ENCODE measurements at places on chromosomes 12 and 14. TPM values are rescaled to one million over a fixed set of nuclear protein-coding genes. Genes with fewer than 3 reads are reported as not detected.

GRCh38 chr14:73739174-73739898 lies 25.2 kb upstream of the PNMA1 start:
- H3K27me3 ChIP-seq = no peaks in the 10 kb centered on the region
- DNase-seq = no peak
- H3K4me3 ChIP-seq = no peak overlapping the region

DNA sequence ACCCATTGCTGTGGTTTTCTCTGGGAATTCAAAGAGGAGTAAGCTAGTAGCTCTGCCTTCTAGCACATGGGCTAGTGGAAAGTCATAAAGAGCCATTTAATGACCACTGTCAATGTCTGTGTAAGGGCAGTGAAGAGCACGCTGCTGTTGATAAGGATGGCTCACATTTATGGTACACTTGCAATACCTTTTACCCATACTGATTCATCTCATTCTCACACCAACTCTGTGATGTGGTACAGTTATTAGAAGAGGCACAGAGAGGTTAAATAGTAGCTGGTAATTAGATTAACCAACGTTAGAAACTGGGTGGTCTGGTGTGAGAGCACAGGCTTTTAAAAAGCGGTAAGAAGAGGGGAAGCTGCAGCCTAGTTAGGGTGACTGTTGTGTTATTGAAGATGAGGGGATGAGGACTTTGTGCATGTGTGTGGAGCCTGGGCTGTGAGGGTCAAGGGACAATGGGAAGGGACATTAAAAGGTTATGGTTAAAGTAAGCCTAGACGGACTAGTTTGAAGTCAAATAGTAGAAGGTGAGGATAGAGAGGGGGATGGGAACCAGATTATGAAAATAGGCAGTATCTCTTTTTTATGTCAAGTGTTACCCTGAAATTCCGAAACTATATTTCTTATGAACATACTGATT lies 25.2 kb downstream of the RASSF3 start:
- peaks cover 48% of the 10 kb centered on the region for H3K4me1 ChIP-seq
- peaks cover 54% of the 10 kb centered on the region for H3K36me3 ChIP-seq
- no peaks in the 10 kb centered on the region for H3K27me3 ChIP-seq
- H3K27ac ChIP-seq = no peak overlapping the region

- H3K36me3 ChIP-seq = no peaks in the 10 kb centered on the region
- no peaks in the 10 kb centered on the region for H3K27me3 ChIP-seq
- H3K4me1 ChIP-seq = no peaks in the 10 kb centered on the region
- DNase-seq = no peak
- H3K27ac ChIP-seq = no peak overlapping the region
Measured at GRCh38 chr12:117845271-117845904, 123.4 kb downstream of the KSR2 start.

DNA sequence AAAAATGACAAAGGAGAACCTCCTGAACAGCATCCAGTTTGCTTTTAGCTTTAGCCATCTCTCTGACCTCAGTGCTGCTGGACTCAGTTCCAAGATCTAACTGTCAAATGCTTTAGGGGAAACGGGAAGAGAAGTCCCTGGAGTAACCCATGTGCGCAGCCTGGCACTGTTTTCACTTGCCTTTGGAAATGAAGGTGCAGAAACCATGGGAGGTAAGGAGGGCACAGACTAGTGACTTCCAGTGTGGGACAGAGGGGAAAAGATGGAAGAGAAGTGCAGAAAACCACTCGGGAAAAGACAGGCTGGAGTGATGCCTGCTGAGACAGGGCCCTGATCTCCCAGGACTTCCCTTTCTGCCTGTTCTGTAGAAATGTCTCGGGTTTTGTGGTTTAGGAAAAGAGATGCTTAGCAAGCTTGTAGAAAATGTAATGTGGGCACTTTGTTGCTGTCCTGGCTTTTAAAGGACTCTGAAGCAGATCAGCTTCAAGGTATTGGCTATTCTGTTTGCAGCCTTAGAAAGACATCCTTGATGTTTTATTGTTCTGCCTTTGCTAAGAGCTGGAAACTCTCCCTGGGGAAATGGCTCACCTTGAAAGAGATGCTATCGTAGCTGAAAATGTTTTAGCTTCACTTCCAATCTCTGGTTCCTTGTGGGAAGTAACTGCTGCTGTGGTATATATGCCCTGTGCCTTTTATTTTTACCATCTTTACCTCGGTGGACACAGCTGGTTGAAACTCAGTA lies 124.6 kb upstream of the HIF1A start:
- no peak for DNase-seq
- peaks cover 32% of the 10 kb centered on the region for H3K27me3 ChIP-seq
- no peak overlapping the region for H3K4me3 ChIP-seq
- peaks cover 14% of the 10 kb centered on the region for H3K36me3 ChIP-seq
- H3K27ac ChIP-seq = no peak overlapping the region

The RNASE7 gene
- total RNA-seq = not detected
